ENCODE measurements at places on chromosomes 3 and 15. TPM values are rescaled to one million over a fixed set of nuclear protein-coding genes. Genes with fewer than 3 reads are reported as not detected.

Gene KBTBD8
- total RNA-seq = 5.2 TPM

Gene SLC22A13
- 1.0 TPM for total RNA-seq

Gene CTDSPL
- total RNA-seq = 0.99 TPM

Gene WNT7A
- total RNA-seq = 9.6 TPM

- no peak for DNase-seq
Measured at GRCh38 chr3:182370949-182371348, 422.4 kb upstream of the ATP11B start.

- no peak for DNase-seq
Measured at GRCh38 chr3:114067804-114068203, 11.3 kb downstream of the QTRT2 start.

DNA sequence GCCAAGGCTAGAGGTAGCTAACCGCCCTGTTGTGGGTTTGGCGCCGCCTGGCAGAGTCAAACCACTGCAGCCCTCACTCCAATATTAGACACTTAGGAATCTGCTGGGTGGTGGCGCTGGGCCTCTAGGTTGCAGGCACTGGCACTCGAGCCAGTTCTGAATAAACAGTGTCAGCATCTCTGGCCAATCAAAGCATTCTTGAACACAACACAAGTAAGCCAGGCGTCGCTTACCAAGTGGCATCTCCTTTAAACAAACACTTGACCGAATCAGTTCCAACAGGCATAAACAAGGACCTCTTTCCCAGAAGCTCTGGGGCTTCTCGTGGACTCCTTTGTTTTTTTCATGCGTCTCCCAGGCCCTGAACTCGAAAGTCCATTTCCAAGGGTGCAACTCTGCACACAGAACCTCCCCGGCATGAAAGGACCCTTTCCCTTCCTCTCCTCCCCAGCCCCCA, 82.3 kb downstream of the LRIG1 start:
- DNase-seq = no peak

DNA sequence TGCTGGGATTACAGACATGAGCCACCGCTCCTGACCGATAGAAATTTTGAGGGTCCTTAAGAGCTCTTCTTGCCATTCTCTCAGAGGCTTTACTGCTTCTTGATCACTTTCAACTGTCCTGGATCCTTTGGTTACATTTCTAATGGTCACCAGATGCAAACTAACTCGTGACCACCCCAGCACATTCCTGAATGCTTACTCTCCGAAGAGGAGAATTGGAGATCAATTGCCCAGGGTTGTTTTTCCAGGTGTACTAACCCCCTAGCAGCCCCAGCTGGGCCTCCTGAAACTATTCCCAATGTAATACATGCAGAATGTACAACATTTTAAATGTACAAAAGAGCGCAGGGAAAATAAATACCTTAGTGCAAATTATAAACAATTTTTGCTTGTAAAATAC, 65.1 kb upstream of the TBL1XR1 start:
- no peak for DNase-seq

GRCh38 chr3:147977001-147977400, 567.8 kb downstream of the ZIC1 start:
- DNase-seq = no peak

DNA sequence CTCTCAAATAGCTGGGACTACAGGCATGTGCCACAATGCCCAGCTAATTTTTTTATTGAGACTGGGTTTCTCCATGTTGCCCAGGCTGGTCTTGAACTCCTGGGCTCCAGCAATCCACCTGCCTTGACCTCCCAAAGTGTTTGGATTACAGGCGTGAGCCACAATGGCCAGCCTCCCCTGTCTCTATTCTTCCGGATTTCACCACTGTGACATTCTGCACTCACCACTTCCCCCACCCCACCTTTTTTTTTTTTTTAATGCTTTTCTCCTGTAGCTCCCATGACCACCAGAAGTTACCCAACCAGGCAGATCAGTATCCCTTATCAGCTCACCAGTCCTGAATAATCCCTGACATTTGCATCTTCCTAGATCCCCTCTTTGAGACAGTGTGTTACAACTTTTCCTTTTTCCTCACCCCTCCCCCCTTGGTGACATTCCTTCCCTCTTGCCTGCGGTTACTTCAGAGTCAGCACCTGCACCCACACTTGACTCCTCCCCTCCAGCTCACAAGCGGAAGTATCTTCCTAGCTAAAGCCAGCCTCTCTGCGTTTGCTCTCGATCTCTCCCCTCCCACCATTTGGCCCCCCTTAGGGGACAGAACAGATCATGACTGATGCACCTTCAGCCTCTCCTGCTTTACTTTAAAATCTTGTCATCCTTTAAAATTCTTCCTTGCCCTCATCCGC, 13.5 kb upstream of the ZNF592 start:
- DNase-seq = peak; percentile 76

- no peak for DNase-seq
Measured at GRCh38 chr15:90782442-90782841, 65.3 kb downstream of the BLM start.

DNA sequence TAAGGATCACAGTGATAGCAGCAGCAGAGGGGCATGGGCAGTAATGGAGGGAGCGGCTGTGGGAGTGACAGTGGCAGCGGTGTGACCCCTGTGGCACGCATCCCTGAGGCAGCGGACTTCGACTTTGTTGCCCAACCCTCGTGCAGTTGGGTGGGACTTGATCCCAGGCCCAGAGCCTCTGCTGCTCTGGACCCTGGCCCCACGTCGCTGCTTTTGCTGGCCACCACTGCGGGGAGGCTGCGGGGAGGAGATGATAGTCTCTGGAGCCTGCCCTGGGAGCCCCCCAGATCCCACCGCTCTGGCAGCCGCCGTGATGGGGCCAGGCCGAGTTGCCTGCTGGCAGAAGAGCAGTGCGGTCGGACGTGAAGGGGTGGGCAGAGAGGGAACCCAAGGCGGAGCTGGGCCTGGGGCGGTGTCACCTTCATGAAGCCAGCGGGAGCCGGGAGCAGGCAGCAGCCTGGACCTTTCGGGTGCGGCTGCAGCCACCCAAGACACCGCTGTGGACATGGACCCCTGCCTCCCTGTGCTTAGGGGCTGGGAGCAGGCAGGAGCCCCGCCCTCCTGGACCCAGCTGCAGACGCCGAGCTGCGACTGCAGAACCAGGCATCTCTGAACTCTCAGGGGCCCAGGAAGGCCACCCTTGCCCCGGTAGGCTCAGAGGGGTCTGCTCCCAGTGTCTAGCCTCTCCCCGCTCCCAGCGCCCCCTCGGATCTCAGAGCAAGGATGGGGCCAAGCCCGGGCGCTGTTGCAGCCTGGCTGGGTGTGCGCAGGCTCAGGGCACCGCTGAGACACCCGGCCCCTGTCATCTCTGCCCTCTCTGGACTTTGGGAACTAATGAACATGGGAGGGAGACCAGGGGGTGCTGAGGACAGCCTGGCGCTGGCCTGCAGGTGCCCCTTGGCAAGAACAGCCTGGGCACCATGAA, 38.3 kb downstream of the COMMD2 start:
- DNase-seq = no peak

- no peak for DNase-seq
Measured at GRCh38 chr3:69110941-69111546, 11.4 kb downstream of the LMOD3 start.

DNA sequence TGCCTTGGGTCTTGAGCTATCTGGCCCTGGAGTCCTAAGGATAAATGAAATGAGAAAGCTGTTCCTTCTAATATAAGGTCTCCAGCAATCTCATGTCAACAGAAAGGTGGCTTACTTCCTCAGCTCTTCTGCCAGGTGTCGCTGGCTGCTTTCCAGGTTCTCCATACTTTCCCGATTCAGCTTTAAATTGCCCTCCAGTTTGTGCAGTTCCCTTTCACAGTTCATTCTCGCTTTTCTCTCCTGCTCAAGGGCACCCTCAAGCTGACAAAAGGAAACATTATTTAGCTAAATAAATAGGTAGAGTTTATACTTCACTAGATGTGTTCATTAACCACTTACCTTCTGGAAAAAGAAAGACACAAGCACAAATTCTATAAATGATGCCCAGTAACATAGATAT, 73.0 kb downstream of the MYH15 start:
- no peak for DNase-seq

GRCh38 chr15:39641191-39641889, 60.5 kb downstream of the THBS1 start:
- DNase-seq = no peak

All from naive thymus-derived CD8-positive, alpha-beta T cell (primary cell).